ENCODE measurements at places on chromosomes 5 and 9.

DNA sequence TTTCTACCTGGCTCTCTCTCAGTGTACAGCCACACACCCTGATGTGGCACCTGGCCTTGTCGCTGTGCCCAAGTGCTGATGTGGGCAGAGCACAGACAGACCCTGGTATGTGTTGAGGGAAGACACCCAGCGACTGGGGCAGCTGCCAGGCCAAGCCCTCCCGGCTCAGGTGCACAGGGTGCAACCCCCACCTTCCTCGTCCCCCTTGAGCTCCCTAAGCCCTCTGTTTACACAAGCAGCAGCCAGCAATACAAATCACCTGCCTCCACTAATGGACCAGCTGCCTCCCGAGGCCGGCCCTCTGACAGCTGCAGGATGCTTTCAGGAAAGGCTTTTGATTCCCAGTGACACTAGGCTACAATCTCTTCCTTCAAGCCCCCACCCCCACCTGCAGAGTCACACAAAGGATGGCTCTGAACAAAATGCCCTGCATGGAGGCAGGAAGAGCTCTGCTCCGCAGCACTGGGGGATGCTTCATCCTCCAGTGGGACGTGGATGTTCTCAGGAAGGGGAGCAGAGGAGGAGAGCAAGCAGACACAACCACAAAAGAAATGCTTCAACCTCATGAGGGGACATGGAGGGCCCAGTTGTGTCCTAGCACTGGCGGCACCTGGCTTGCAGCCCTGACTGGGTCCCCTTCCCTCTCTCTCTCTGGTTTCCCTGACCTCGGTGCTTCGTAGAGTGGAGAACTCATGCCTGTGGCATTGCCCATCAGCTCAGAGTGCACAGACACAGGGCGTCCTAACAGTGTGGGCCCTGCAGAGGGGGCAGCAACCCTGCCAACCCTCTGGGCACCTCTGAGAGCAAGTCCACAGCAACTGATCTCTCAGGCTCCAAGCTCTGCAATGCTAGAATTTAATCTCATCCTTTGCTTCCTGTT lies 140.8 kb downstream of the BARX1 start:
- no peak for DNase-seq

- DNase-seq: no peak
Observed at GRCh38 chr5:179309751-179310320, 35.4 kb downstream of the ADAMTS2 start.

DNA sequence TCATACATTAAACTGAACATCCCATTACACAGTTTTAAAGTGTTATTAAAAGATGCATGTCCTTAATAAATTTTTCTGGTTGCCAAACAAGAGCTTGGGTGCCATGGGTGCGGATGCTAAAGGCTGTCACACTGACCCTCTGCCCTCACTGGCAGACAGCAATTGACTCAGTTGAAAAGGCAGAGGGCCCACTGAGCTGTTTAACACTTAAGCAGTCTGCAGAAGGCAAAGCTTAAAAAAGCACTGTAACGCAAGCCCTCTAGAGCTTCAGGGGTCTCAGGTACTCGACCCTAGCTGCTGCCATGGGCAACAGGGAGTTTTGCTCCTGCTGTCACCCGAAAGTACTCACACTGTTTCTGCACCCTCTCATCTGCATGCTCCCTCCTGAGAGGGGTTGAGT lies 726.4 kb upstream of the TYRP1 start:
- no peak for DNase-seq

DNA sequence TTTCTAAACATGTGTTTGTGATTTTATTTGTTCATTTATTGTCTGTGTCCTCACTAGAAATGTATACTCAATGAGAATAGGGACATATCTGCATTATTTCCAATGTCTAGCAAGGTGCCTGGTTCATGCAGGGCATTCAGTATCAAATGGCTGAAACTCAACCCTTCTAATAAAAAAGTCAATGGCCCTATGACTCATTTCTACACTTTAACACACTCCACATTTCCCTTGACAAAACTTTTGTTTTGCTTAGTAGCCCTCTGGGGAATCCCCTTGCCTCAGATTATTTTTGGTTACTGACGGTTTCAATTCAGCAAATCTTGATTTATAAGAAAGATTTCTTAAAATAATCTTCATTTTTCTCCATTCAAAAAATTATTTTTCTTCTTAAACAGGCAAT lies 206.0 kb upstream of the DMRTA1 start:
- no peak for DNase-seq
